ENCODE measurements at places on chromosomes 3 and 15. TPM values are rescaled to one million over a fixed set of nuclear protein-coding genes. Genes with fewer than 3 reads are reported as not detected.

C2CD4A gene
- 0.15 TPM for total RNA-seq

ABI3BP gene
- total RNA-seq = 0.21 TPM

ZMAT3 gene
- total RNA-seq = 14.6 TPM

C3orf22 gene
- total RNA-seq = not detected

TNIK gene
- total RNA-seq = 1.9 TPM

CPN2 gene
- 0.08 TPM for total RNA-seq

THRB gene
- 3.9 TPM for total RNA-seq

ITIH1 gene
- total RNA-seq = 0.31 TPM

KLHL6 gene
- 0.03 TPM for total RNA-seq

LYZL4 gene
- total RNA-seq = not detected

TRAT1 gene
- total RNA-seq = 0.21 TPM

CIP2A gene
- 52.0 TPM for total RNA-seq

TIPIN gene
- total RNA-seq = 19.7 TPM

EPHA6 gene
- 0.57 TPM for total RNA-seq

VIPR1 gene
- total RNA-seq = 0.41 TPM

VILL gene
- total RNA-seq = 5.7 TPM

USP4 gene
- 39.9 TPM for total RNA-seq

Data from Panc1 (cell line).